LoVo (cell line): ENCODE measurements at places on chromosomes 6 and 20.

DNA sequence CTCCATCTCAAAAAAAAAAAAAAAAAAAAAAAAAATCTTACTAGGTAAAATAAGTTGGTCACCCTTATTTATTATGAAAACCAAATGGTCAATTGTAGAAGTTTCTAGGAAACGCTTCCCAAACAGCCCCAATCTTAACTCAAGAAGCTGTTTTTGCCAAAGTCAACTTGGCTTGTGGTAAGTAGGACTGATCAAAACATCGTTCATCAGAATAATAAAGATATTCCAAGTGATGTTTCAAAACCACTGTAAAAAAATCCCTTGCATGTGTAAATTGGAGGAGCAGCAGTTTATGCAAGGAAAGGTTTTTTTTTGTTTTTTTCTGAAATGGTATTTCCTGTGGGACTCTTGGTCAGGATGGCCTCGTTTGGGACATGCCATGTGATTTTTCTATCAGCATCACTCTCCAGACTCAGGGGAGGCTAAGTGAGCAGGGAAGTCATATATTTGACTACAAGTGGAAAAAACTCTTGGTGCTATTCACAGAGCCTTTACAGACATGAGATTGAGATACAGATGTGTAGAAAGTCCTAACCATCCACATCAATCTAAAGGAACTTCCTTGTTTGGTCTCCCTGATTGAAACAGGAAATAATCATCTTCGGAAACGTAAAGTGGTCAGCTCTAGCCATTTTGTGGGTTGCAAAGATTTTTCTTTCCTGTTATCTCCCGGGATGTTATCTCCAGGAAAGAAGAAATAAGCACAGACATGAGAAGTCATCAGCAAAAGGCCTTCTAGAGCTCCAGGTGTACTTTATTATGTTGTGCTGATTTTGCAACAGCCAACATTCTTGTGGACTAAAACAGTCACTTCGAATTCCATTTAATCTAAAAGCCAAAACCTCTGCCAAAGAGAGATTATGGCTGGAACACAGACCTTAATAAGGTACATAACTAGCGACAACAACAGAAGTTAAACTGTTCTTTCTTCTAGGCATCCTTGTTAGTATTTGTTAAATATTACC is 177.8 kb downstream of the EDN1 start:
- no peak for DNase-seq

- DNase-seq = no peak
These were observed 282.2 kb downstream of the CDH26 start for GRCh38 chr20:60240415-60240814.

GRCh38 chr20:61106438-61106837 is 145.6 kb upstream of the CDH4 start:
- DNase-seq = no peak

DNA sequence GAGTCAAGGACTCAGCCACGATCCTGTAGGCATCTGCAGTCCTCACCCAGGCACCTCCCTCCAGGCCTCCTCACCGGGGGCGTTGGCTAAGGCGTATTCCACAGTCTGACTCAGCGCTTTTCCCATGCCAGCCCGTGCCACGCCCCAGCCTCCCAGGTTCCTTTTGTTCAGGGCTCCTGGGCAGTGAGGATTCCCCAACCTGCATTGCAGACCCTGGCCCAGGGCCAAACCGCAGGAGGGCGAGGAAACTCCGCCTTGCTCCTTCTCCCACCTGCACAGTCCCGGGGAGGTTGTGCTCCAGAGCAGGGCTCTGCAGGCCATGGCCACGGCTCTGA is 202.8 kb upstream of the CST7 start:
- peak; percentile 93 for DNase-seq

GRCh38 chr20:13220904-13221297 is at the start of gene ISM1:
TSS of gene ISM1 (plus strand) at chr20:13221274. CDS start at chr20:13221777, 503 bp downstream.
- peak; percentile 18 for DNase-seq

DNA sequence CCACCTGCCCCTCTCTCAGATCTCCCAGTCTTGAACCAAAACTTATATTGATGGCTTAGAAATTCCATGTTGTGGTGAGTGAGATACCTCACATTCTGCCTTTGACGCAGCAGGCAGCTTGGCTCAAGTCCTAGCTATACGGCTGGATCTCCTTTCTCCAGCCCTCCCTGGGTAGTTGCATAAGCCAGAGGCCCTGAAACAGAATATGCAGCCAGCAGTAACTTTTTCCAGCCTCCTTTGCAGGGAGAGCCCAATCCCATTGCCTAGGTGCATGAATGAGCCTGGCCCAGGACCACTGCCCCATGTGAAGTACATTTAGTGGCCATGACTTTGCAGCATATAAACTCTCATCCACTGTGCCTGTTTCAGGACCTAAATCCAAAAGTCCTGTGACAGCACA is 202.2 kb upstream of the CDYL start:
- no peak for DNase-seq

GRCh38 chr6:3001773-3002293 is 2.1 kb downstream of the NQO2 start:
- DNase-seq = peak; percentile 77

- DNase-seq = no peak
These were observed 128.5 kb upstream of the SALL4 start for GRCh38 chr20:51930775-51931174.

- DNase-seq = no peak
These were observed 75.4 kb upstream of the PBOV1 start for GRCh38 chr6:138293428-138294395.

- no peak for DNase-seq
These were observed 52.8 kb upstream of the SRSF6 start for GRCh38 chr20:43404878-43405277.

DNA sequence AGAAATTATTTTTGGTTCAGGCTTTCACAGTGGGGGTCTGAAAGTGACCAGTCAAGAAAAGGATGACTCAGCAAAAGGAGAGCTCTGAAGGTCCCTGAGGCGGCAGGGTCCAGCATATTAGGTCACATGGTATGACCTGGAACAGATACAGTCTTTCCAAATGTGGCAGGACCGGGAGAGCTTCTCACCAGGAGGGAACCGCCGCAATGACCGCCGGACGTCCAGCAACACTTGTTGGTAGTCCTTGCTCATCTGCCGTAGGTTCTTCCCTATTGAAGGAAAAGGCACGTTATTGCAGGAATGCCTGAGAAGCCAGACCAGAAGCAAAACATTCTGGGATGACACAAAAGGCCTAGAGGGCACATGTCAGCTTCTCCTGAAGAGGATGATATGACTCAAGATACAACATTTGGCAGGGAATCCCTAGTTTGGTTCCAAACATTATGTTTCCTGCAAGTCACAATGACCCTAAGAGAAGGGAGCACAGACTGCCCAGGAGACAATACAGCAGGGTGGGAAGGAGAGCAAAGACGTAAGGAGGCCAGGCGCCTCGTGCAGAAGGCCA is 17.4 kb downstream of the TBC1D20 start:
- DNase-seq = no peak

- no peak for DNase-seq
These were observed 129.5 kb downstream of the INSM1 start for GRCh38 chr20:20497242-20497978.

DNA sequence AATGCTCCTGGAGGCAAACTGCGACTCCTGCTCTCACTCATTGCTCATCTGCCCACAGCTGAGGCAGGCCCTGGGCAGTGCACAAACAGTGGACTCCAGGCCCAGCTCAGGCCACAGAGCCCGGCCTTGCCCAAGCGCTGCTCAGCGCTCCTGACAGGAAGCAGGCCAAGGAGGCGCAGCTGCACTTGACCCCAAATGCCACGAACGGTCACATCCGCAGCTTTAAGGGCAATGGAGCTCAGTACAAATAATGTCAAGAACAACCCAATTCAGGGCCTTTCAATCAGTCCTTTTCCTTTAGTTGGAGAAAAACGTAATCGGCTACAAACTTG is 33.8 kb downstream of the RRBP1 start:
- DNase-seq = no peak

GRCh38 chr20:10982692-10983091 is 308.9 kb upstream of the JAG1 start:
- no peak for DNase-seq

DNA sequence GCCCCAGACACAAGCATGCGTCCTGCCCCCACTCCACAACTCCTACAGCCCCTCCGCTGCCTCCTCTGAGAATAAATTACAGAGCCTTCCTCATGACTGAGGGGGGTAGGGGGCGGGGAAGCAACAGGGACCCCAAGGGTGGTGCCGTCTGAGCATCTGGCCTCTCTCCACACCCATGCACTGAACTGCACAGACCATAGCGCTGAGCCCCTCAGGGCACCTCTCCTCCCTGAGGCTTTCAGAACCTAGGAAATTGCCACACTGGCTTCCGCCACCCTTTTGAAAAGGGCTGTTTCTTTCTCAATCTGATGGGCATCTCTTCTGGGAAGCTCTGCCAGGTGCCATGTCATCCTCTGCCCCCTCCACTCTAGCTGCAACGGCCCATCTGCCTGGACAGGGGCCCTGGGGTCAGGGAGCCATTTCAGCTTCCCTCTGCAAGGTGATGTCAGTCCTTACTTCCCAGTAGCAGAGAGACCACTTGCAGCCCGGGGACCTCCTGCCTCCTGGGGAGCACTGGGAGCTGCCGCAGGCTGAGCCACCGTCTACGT is 2.5 kb downstream of the CST7 start:
- DNase-seq = no peak

DNA sequence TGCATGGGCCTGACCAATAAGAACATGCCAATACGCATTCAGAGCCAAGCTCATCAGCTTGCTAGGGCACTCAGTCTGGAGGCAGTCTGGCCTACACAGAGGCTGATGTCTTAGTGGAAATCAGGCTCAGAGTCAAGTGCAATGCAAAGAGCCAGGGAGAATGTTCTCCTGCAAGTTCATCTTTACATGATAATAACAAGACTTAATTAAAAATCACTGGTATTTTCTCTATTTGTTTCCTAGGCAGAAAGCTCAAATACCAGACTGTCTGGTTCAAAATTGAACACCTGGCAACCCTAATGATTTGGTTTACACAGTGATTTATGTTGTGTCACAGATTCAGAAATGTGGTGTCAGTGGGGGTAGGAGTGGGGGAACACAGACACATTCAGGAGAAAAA is 689.3 kb upstream of the FLRT3 start:
- DNase-seq = no peak

DNA sequence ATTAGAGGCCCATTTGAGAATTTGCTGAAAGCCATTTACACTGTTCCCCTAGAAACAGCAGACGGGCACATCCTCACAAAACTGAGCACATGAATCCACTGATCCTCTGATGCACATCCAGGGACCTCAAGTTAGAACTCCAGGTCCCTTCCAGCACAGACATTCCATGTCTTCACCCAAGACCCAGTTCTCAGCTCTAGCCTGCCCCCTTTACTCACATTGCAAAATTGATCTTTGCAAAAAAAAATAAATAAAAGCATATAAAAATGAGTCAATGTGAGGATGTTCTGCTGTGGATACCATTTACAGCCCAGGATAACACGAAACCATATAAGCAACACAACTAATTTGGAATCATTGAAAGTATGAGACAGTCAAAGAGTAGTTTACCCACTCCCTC is 458.2 kb upstream of the JARID2 start:
- DNase-seq = no peak

DNA sequence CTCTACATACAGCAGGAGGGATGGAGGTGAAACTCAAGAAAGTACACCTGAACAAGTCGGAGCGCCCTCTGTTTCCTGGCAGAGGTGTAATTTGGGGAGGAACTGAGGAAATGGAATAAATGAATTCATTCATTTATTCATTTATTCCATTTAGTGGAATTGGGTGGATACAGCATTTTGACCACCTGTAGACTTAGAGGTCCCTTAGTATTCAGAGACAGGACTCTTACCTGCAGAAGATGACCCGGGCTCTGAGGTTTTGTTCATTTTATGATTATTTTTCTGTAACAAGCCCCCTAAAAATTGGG is 9.1 kb downstream of the TRIM31 start:
- DNase-seq = no peak

- no peak for DNase-seq
These were observed 117.1 kb downstream of the ISM1 start for GRCh38 chr20:13338097-13338661.

GRCh38 chr6:145067430-145067829 is 667.9 kb downstream of the EPM2A start:
- DNase-seq = no peak

DNA sequence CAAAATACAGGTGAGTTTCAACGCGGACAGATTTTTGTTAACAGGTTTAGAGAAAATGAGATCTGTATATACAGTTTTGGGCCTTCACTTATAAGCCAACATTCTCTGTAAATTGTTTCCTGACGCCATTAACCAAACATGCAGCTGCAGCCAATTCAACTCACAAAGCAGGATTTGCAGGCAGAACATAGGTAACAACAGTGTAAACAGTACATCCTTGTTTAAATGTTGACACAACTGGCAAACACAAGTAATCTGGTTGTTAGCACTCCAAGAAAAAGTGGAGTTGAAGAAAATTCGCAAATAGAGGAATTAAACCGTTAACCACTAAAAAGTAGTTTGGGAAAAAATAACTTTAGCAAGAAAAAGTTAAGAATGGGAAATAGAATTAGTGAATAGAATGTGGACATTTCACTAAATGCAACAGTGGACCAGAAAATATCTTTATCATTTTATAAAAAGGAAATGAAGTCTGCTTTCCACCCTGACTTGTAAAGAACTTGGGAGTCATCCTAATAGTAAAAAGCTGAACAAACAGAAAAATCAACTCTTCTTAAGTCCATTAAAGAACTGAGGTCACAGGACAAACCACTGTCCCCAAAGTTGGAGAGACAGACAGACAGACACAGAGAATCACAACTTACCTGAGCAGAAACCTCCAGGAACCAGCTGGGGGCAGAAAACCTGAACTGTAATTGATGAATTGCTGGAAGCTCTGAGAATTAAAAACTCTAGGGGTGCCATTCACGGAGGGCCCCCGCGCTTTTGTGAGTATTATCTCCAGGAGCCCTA is 10.1 kb downstream of the SMIM28 start:
- no peak for DNase-seq

DNA sequence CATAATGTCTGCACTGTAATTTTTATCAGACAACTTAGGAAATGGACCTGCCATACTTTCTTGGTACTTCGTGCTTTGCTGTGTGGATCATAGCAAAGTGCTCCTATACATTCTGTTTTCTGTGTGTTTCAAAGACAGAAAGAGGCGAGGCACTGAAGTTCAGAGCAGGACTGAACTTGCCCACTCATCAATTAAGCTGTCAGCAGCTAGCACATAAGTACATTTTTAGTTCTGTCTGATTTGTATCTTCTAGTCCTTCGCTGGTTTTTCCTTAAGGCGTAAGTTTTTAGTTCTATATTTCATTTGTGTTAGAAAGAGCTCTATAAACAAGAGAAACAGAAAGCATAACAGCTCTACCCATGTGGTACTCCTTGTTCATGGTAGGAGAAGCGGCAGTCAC is 42.1 kb downstream of the MAP3K4 start:
- DNase-seq = no peak

DNA sequence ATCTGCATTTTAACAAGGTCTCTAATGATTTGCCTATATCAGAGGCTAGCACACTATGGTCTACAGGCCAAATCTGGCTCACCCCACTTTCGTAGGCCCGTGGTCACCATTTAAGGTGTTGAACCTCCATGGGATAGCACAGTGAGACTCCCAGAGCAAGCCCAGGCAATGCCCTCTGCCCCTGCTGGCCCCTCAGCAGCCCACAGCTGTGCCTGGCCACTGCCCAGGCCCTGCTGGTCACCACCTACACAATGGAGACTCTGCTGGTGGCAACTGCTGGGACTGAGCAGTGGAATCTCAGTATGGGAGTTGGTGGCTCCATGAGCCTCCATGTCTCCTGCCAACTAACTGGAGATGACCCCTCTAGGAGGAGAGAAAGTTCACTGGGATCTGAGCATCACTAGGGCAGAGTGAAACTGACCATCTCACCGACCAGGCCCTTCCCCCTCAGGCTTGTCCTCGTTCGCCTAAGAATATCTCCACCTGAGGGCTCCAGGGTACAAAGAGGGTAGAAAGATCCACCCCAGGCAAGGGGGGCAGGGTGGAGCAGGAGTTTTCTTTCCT is 2.3 kb downstream of the ANKRD66 start:
- no peak for DNase-seq

- DNase-seq = no peak
These were observed 30.2 kb upstream of the NHSL1 start for GRCh38 chr6:138529478-138529877.
